ENCODE measurements at places on chromosomes 2 and 18.

- H3K27ac ChIP-seq: no peak overlapping the region
- no peaks in the 10 kb centered on the region for H3K27me3 ChIP-seq
- no peaks in the 10 kb centered on the region for H3K4me1 ChIP-seq
These were observed 41.1 kb downstream of the NETO1 start for GRCh38 chr18:72826736-72827135.

GRCh38 chr2:207067473-207067872 lies 98.3 kb downstream of the KLF7 start:
- no peak overlapping the region for H3K4me3 ChIP-seq
- no peaks in the 10 kb centered on the region for H3K36me3 ChIP-seq
- H3K27me3 ChIP-seq: no peaks in the 10 kb centered on the region
- H3K4me1 ChIP-seq: peaks cover 3% of the 10 kb centered on the region
- H3K27ac ChIP-seq: no peak overlapping the region
- no peak for DNase-seq

- H3K4me1 ChIP-seq: no peaks in the 10 kb centered on the region
- peak overlapping the region; percentile 68 for H3K4me3 ChIP-seq
- H3K27ac ChIP-seq: no peak overlapping the region
- no peak for DNase-seq
- no peaks in the 10 kb centered on the region for H3K36me3 ChIP-seq
These were observed 493 bp downstream of the FN1 start for GRCh38 chr2:215435280-215435869.

- no peaks in the 10 kb centered on the region for H3K36me3 ChIP-seq
- no peaks in the 10 kb centered on the region for H3K4me1 ChIP-seq
- no peak overlapping the region for H3K27ac ChIP-seq
- H3K4me3 ChIP-seq: no peak overlapping the region
These were observed 270.0 kb downstream of the CYP26B1 start for GRCh38 chr2:71877636-71878035.

DNA sequence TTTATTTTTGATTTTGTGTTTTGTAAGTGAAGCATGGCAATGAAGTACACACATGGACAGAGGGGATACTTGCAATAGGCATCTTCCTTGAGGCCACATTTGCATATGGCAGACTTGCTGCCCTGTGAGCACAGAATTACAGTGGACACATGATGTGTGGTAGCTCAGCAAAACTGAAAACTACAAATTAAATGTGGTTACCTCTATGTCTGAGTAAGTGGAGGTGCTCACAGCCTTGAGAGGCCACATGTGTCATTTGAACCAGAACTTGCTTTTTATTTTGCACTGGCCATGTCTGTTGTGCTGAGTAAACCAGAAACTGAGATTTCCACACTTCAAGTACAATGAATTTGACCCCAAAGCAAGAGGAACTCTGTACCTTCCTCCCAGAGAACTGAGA lies 998.5 kb upstream of the NXPH2 start:
- no peak for DNase-seq
- H3K36me3 ChIP-seq: no peaks in the 10 kb centered on the region
- H3K27ac ChIP-seq: no peak overlapping the region
- no peaks in the 10 kb centered on the region for H3K27me3 ChIP-seq

- DNase-seq: no peak
- H3K4me1 ChIP-seq: no peaks in the 10 kb centered on the region
- H3K27ac ChIP-seq: no peak overlapping the region
- no peaks in the 10 kb centered on the region for H3K27me3 ChIP-seq
- no peaks in the 10 kb centered on the region for H3K36me3 ChIP-seq
These were observed 57.8 kb downstream of the FN1 start for GRCh38 chr2:215378045-215378444.
